ENCODE measurements at places on chromosomes 3 and 15. TPM values are rescaled to one million over a fixed set of nuclear protein-coding genes. Genes with fewer than 3 reads are reported as not detected.

DNA sequence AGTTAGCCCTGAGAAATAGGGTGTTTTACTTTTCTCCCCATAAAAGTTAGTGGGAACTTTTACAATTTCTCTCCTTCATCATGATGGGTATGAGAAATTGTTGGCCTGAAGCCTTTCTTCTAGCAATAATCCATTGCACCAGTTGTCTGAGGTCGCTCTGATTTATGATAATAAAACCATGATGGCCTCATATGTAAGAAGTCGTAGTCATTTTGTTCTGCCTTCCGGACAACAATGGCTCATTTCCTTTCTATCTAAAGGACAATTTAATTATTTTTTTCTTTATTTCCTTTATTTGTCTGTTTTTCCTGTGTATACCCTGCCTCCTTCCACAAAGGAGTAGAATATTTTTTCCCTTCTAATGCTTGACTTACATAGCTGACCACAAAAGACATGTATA lies 31.6 kb upstream of the GNB4 start:
- no peak for DNase-seq

- no peak for DNase-seq
Measured at GRCh38 chr3:171428892-171429291, 31.3 kb downstream of the TNIK start.

DNA sequence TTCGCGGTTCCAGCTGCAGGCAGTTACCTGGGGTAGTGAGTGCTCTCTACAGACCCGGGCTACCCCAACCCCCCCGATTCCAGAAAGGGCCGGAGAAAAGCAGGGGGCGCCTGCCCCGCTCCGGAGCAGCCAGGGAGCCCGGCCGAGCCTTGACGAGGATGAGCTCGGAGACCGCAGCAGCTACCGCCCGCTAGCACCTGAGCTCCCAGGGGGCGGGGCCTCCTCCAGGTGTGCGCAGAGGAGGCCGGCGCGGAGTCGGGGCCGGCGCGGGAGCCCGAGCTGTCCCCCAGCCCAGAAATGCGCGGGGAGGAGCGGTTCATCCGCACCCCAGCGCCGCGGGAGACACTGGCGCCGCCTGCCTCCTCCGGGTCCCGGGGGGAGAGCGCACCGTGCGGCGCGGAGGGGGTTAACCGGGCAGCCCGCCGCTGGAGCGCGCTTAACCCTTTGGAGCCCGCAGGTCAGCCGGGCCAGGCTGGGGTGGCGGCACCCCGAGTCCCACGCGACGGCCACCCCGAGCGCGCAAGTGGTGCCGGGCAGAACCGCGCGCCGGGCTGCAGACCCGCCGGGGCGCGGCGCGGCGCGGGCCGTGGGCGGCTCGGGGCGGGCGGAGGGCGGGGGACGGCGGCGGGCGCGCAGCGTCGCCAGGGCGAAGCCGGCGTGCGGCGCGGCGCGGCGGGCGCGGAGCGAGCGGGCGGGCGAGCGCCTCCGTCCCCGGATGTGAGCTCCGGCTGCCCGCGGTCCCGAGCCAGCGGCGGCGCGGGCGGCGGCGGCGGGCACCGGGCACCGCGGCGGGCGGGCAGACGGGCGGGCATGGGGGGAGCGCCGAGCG lies at the start of gene CACNA1D:
CACNA1D (plus strand) TSS at position 649 of the 829 bp plus-strand sequence. CDS start 556 bp downstream, outside the sequence.
- DNase-seq: peak; percentile 77

GRCh38 chr15:70379938-70380883 lies 282.5 kb upstream of the TLE3 start:
- DNase-seq: no peak

LMCD1 gene
- total RNA-seq: 4.8 TPM
